ENCODE measurements at places on chromosomes 13 and 19.

DNA sequence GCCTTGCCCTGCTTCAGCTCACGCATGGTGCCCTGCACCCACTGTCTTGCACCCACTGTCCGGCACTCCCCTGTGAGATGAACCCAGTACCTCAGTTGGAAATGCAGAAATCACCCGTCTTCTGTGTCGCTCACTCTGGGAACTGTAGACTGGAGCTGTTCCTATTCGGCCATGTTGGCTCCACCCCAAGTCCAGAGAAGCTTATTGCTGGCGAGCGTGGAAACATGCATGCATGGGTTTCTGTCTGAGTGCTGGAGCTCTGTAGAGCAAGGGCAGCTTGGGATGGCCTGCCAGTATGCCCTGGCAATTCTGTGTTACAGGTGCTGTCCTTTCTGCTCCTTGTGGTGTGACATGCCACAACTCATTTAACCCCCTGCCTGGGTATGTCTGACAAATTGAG is 152.8 kb downstream of the SHISA2 start:
- no peak for DNase-seq

DNA sequence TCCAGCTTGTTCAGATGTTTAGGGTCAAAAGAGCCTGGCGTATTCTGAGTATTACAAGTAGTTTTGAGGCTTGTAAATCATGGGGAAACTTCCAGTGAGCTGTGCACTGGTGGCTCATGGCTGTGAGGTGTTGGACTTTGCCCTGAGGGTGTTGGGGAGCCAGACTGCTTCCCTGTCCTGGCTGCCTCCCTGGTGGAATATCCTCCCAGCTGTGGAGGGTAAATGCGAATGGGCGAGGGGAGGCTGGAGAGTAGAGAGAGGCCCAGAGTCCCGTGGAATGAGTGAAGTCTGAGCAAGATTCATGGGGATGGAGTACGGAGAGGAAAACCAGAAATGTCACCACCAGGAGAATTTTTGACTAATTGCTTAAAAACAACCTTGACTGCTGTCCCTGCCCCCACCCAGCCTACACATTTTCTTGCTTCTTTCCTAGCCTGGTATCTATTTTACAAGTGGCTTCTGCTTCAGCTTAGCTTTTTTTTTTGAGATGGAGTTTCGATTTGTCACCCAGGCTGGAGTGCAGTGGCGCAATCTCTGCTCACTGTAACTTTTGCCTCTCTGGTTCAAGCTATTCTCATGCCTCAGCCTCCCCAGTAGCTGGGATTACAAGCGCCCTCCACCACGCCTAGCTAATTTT is 3.7 kb downstream of the SNRPA start:
- DNase-seq: no peak

DNA sequence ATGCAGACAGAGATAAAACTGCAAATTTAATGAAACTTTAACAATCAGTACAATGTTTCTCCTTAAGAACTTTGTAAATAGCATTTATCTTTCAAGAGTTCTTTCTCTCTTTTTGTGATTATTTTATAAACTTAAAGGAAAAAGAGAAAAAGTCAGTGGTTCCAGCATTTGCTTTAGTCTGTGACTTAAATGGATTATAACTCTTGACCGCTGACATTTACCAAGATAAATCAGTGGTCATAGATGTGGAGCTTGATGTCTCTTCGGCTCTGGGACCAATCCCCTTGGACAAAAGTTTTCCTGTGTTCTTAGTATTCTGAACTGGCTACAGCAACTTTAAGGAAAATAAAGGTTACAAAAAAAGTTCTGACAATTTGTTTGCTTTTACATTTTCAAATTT is 162.6 kb downstream of the TM9SF2 start:
- no peak for DNase-seq

DNA sequence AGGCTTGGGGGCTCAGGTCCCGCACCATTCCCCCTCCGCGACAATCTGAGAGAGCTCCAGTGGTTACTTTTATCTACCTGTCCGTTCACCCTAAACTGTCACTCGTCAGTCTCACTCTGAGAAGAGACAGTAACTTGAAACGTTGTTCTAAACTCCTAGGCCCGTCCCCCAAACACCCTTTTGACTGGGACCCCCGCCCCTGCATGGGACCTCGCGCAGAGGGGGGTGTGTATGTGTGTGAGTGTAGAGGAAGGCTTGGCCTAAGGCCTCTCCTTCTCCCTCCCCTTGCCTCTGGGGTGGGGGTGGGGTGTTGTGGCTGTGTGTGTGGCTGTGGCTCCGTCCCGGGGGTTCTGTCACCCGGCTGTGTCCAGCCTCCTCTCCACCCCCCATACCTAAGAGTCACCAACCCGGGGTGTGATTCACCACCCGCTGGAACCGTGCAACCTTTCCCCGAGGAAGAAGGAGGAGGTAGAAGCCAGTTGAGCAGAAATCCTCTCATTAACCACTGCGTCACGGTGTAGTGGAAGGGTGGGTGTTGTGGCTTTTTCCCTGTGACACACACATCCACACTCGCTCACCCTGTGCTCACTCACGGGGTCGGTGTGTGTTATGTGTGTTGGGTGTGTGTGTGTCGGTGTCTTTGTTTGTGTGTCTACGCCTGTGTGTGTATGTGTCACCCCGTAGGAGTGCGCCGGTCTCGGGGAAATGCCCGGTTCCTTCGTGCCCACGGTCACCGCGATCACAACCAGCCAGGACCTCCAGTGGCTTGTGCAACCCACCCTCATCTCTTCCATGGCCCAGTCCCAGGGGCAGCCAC is 2.4 kb downstream of the FOSB start:
- DNase-seq: peak; percentile 41

DNA sequence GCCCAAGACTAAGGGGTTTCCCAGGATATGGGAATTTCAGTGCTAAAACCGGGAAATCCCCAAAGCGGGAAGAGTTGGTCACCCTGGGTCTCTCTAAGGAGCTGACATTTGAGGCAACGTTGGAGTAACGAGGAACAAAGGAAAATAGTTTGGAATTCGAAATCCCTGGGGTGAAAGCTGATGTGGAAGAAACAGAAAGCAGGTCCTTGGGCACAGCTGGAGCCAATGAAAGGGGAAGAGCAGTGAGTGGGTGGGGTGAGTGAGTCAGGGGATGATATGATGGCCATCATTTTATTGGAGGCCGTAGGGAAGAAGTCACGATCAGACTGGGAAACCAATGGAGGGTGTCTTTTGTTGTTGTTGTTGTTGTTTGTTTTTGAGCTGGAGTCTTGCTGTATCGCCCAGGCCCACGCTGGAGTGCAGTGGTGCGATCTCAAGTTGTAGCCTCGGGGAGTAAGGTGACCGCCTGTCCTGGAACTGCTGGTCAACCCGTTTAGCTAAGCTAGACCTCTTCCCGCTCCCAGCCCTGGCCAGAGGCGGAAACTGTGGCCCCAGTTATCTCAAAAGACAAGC is 3.4 kb upstream of the RFX2 start:
- DNase-seq: no peak

DNA sequence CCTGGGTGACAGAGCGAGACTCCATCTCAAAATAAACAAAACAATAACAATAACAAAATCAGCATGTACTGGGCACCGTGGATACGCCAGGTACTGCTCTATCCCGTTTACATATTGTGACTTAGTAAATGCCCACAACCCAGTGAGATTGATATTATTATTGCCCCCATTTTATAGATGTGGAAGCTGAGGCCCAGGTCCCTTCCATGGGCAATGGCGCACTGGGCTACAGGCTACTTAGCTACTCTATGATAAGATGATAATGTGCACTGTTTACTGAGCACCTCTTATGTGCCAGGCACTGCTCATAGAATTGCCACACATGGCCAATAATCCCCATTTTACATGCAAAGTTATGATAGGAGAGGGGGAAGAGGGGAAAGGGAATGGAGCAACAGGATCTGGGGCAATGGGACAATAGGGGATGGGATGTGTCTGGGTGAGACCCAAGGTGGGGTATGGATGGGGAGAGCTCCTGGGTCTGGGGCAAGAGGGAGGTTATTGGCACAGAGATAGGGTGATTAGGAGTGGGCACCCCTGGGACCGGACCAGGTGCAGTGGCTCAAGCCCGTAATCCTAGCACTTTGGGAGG is 5.4 kb downstream of the KCNN4 start:
- no peak for DNase-seq

- no peak for DNase-seq
Measured at GRCh38 chr13:76012091-76012721, 376.1 kb downstream of the LMO7 start.

- DNase-seq: no peak
Measured at GRCh38 chr13:112747256-112747655, 57.4 kb downstream of the ATP11A start.

- DNase-seq: peak; percentile 87
Measured at GRCh38 chr13:76879203-76879882, 6.9 kb downstream of the KCTD12 start.

DNA sequence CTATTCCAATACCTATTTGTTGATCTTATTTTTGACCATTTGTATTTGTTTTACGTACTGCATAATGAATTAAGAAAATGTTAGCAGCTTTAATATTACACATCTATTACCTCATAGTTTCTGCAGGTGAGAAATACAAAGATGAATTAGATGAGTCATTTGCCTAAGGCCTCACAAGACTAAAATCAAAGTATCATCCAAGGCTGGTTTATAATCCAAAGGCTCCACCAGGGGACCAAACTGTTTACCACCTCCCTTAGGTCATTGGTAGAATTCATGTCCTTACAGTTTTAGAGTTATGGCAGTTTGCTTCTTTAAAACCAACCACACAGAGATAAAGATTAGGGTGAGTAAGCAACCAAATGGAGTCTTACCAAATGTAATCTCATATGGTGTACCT is 848.1 kb downstream of the SLITRK6 start:
- no peak for DNase-seq

GRCh38 chr13:101219609-101220265 is 196.6 kb downstream of the NALCN start:
- DNase-seq: no peak

- DNase-seq: peak; percentile 72
Measured at GRCh38 chr13:50678464-50679162, 164.9 kb downstream of the DLEU7 start.

Data from lung microvascular endothelial cell (primary cell).